ENCODE measurements at places on chromosomes 13 and 19. TPM values are rescaled to one million over a fixed set of nuclear protein-coding genes. Genes with fewer than 3 reads are reported as not detected.
A peak's percentile ranks its signal among the peaks of the same experiment; 100 is the strongest.

DNA sequence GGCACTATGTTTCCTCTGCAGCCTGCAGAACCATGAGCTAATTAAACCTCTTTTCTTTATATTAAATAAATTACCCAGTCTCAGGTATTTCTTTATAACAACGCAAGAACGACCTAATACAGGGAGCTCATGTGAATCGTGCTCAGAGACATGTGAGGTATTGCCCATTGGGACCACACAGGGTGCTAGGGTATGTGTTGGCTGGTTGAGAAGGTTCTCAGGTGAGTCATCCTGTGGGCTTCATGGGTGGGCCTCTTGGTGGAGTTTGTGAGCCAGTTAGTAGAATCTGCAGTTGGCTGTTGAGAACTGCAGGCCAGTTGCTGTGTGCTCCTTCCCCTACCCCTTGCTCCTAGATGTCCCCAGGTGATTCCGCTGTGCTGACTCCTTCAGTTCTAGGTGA is 163.0 kb downstream of the HS6ST3 start:
- DNase-seq = no peak

GRCh38 chr19:46678110-46678732 is 17.2 kb upstream of the DACT3 start:
- peak; percentile 42 for DNase-seq

DNA sequence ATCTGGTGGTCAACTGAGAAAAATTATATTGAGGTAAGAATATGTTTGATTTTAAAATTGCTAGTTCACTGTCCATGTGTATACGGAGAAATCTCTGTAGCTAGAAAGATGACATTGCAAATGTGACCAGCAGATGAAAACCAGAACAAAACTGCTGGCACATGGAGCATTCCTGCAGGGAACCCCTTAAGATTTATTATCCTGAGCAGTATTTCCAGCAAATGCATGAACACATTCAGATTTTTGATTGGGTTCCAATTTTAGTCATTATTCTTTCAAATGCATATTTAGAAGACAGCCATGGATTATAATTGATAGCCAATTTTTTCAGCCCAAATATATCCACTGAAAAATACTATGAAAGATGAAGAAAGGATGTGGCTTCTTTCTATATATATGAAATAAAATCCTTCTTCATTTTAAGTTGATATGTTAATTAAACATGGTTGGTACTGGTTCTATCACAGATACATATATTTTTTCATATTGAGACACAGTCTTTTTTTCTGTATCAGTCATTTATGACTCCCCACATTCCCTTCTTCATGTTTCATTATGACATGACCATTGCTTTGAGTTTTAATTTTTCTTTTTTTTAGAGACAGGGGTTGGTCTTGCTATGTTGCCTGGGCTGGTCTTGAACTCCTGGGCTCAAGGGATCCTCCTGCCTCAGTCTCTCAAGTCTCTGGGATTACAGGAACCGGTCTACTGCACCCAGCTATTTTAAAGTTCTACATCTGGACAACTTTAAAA is 376.5 kb downstream of the KLF12 start:
- no peak for DNase-seq

- no peak for DNase-seq
These were observed 164.2 kb downstream of the ABCC4 start for GRCh38 chr13:95137096-95137495.

DNA sequence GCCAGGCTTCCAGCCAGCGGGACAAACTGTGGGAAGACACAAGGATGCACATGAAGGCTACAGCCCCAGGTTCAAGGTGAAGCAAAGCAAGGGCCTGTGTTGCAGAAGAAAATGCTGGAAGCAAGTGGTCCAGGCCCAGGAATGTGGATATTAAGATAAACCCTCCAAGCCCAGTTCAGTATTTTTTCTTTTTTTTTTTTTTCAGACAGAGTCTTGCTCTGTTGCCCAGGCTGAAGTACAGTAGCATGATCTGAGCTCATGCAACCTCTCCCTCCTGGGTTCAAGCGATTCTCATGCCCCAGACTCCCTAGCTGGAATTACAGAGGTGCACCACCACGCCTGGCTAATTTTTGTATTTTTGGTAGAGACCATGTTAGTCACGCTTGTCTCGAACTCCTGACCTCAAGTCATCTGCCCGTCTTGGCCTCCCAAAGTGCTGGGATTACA is 4.4 kb downstream of the PRDX2 start:
- no peak for DNase-seq

WDR88 gene
- total RNA-seq = 0.51 TPM

ZNF283 gene
- 10.4 TPM for total RNA-seq

Data from activated B cell treated with CpG ODN at 0.5 μM for 24 hours (primary cell).